Activated CD4-positive, alpha-beta T cell treated with anti-CD3 and anti-CD28 coated beads, Interleukin-10, Interleukin-2, amounts not matched to agents 100 ng/mL and 50 ng/mL, durations not matched to agents 16 hours and 8 hours (primary cell): ENCODE measurements at places on chromosomes 5 and 9.
A peak's percentile ranks its signal among the peaks of the same experiment; 100 is the strongest.

DNA sequence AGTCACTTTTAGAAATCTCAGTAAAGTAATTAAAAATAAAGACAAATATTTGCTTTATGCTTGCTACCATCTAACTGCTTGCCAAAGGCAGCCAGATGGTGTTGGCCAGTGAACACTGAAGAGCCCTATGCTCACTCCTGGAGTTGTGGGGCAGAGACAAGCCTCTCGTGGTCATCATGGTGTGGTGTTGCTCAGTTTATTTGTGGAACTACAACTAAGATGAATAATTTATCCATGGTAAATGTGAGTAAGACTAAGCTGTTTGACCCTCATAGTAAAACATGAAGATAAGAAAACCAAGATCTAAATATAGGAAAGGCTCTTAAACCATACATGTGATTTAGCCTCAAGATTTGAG lies 100.7 kb downstream of the PDE8B start:
- DNase-seq: no peak

DNA sequence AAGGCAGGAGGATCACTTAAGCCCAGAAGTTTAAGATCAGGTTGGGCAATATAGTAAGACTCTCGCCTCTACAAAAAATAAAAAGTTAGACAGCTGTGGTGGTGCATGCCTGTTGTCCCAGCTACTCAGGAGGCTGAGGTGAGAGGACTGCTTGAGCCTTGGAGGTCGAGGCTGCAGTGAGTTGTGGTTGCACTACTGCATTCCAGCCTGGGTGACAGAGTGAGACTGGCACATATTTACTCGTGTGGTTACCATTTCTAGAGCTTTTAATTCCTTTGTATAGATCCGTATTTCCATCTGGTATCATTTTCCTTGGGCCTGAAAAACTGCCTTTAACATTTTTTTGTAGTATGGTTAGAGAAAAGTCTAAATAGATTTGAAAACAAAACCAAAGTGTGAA lies 7.8 kb downstream of the IL6ST start:
- no peak for DNase-seq

GRCh38 chr9:87513161-87513560 lies 15.5 kb downstream of the DAPK1 start:
- DNase-seq: no peak

DNA sequence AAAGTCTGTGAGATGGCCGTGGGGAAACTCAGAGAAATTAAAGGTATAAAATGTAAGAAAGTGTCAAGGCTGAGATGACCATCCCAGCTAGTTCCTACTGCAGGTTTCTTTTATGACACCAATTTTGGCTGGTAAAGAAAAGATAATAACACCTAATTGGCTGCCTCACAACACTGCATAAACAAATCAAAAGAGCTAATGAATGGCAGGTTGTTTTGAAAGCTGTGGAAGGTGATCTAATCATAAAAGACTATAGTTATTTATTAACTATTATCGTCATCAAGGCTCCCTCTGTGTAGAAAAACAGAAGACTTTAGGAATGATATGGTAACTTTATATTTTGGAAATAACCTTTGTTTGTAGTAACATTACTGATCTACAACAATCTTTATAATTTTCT lies 3.5 kb upstream of the SPINK5 start:
- DNase-seq: no peak

DNA sequence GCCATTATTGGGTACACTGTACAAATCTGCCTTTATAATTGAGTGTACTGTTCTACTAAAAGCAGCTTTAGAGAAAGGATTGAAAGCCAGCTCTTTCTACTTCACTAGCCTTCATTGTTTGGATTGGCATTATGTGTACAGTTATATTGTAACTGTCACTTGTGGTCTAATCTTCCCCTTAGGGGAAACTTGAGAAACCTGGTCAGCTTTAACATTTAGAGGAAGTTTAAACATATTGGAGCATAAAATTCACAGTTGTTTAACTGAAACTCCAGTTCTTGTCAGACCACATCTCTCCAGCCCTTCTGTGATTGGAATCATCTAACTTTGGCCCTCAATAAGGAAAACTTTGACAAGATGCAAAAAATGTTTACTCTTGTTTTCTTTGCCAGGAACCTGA lies 24.6 kb downstream of the PIK3R1 start:
- peak; percentile 37 for DNase-seq

DNA sequence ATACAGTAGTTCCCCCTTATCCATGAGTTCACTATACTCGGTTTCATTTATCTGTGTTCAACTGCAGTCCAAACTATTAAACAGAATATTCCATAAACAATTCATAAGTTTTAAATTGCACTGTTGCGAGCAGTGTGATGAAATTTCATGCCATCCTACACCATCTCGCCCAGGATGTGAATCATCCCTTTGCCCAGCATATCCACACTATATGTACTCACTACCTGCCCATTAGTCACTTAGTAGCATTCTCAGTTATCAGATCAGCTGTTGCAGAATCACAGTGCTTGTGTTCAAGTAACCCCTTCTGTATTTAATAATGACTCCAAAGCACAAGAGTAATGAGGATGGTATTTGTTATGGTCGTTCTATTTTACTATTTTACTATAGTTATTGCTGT lies 51.5 kb downstream of the SHOC1 start:
- DNase-seq: peak; percentile 73

- DNase-seq: peak; percentile 23
Observed at GRCh38 chr5:180330270-180330648, 22.9 kb downstream of the GFPT2 start.

DNA sequence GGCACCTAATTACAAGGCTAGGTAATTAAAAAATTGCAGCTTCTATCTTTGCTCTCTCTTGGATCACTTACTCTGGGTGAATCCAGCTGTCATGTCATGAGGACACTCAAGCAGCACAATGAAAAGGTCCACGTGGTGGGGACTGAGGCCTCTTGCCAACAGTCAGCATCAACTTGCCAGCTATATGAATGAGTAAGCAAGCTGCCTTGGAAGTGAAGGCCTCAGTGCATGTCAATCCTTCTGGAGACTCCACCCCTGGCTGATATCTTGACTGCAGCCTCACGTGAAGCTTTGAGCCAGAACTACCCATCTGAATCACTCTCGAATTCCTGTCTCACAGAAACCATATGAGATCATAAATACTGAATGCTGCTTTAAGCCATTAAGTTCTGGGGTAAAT lies 140.5 kb downstream of the SNX18 start:
- DNase-seq: peak; percentile 11

GRCh38 chr5:158637039-158637438 lies 462.7 kb downstream of the EBF1 start:
- no peak for DNase-seq

- DNase-seq: peak; percentile 47
Observed at GRCh38 chr5:164013077-164013670, 507.8 kb downstream of the MAT2B start.

DNA sequence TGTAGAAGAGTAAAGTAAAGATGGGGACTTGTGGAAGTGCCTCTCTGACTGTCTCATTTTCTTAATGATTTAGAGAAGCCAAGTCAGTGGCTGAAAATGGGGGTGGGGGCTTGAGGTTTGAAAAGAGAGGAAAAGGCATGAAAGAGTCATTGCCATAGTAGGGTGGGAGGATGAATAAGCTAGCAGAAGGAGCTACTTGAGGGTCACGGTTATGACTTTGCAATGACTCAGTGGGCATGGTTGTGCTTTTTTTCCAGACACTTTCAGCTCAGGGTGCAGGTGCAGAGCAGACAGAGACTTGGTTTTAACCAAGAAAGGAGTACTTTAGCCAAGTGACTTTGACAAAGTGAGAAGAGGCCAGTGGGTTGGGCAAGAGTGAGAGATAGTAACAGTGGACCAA lies 117.8 kb downstream of the PTTG1 start:
- peak; percentile 75 for DNase-seq

- no peak for DNase-seq
Observed at GRCh38 chr5:63700241-63700640, 262.0 kb downstream of the HTR1A start.

DNA sequence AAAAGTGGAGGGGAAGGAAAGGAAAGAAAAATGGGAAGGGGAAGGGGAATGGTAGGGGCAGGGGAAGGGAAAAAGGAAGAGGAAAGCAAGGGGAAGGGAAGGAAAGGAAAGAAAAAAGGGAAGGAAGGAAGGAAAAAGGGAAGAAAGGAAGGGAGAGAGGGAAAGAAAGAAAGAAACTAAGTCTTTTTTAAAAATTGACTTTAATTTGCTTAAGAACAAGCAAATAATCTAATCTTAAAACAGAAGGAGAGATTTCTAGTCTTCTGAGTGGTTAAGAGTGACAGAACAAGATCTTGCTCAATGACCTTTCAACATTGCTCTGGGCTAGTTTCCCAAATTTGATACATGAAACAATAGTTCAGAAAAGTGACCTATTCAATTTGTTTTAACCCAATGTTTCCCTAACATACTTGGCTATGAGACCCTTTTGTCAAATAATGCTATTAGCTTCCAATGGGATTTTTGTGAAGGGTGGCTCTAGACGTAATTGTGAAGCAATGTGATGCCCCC lies 33.4 kb upstream of the GLIS3 start:
- DNase-seq: no peak

DNA sequence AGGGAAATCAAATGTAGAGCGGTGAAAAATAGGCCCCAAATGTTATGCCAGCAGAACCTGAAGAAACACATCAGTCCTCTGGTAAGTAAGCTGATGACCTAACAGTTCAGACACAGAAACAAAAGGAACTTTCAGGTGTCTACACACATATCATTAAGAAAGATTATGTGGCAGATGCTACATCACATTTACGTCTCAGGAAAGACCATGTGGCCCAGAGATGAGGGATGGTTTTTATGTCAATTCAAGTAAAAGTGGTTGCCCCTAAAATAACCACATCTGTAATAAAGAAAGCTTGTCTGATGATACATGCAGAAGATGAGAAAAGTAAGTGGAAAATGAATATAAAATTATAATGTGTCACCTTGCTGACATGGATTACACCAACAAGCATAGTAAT lies 31.4 kb downstream of the GNAQ start:
- no peak for DNase-seq

GRCh38 chr5:155556700-155557099 lies 543.1 kb downstream of the KIF4B start:
- DNase-seq: no peak

DNA sequence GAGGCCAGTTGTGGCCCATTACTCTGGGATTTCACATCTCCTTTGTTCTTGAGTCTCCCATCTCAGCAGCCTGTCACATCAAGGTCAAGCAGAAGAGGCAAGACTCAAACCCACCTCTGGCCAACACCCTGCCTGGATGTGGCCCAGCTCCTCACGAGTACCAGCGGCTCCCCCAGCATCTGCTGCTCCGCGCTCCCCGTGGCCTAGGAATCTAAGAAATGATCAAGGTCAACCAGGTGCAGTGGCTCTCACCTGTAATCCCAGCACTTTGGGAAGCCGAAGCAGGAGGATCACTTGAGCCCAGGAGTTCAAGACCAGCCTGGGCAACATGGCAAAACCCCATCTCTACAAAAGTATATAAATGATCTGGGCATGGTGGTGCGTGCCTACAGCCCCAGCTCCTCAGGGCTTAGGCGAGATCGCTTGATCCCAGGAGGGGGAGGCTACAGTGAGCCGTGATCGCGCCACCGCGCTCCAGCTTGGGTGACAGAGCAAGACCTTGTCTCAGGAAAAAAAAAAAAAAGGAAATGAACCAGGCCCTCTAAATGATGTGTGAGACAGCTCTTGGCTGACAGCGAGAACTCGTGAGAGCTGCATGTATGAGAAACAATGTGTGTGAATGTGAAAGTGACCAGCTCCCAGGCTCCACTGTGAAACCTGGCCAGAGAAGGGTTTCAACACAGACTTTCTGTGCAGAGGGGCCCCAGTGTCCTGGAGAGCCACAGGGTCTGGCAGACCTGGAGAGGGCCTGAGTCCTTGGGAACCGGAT lies 61.6 kb upstream of the ANGPTL2 start:
- DNase-seq: no peak

GRCh38 chr9:92057226-92057625 lies 58.0 kb downstream of the SPTLC1 start:
- no peak for DNase-seq

DNA sequence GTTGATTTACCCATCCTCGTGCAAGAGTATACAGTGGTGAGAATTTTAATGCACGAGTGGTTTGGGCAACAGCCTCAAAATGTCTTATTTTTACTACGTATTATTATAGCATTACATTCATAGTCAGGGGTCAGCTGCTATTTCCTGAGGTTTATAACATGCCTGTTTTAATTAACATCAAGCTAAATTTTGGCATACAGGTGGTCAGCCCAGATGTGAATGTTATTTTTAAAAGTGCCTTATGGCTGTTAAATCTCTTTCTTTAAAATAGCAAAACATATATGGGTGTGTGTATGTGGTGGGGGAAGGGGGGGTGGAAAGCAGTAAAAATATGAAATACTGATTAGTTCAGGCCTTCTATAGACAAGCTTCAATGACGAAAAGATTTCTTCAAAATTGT lies 424.5 kb upstream of the CLINT1 start:
- no peak for DNase-seq

DNA sequence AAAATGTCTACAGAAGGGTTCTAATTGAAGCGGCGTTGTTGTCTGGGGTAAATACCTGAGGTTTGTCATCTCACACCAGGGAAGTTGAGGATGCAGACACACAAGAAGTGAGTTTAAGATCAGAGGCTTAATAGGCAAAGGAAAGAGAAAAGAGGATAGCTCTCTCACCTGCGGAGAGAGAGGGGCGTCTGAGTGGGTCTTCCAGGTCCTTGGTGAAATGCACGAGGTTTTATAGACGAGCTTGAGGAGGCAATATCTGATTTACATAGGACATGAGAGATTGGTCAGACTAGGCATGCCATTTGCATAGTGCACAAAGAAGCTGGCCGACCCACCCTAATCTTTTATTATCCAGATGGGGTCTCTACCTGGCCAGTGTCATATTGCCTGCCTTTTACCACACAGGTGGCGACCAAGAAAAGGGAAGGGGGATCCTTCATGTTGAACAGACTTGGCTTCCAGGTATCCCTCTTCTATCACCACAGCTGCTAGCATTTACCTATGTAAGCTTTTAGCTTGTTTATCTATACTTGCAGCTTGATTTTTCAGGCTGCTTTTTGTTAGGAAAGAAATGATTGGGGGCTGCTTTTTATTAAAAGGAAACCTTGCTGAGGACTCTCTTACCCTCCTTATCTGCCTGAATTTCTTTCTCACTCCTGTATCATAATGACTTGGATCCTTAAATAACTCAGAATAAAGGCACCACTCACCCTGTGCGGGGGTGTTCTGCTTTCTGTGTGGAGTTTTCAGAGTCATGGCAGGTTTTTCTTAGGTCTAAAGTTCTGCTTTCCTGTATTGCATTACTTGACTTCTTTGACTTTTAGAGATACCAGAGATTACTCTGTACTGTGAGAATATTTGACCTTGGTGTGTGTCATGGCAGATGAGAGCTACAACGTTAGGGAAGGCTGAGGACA lies 9.4 kb upstream of the GLT6D1 start:
- DNase-seq: no peak

- no peak for DNase-seq
Observed at GRCh38 chr5:141560151-141560550, 58.6 kb downstream of the DIAPH1 start.

GRCh38 chr5:2899311-2899710 lies 147.8 kb upstream of the IRX2 start:
- DNase-seq: no peak
